Cardiac muscle cell (in vitro differentiated cells and primary cell): ENCODE measurements at places on chromosomes 3 and 15. TPM values are rescaled to one million over a fixed set of nuclear protein-coding genes. Genes with fewer than 3 reads are reported as not detected.
A peak's percentile ranks its signal among the peaks of the same experiment; 100 is the strongest.

GRCh38 chr3:129039271-129040038 lies 21.1 kb upstream of the GP9 start:
- H3K36me3 ChIP-seq: no peaks in the 10 kb centered on the region
- DNase-seq: no peak
- no peak overlapping the region for H3K4me3 ChIP-seq
- no peak overlapping the region for H3K27ac ChIP-seq
- H3K4me1 ChIP-seq: no peaks in the 10 kb centered on the region
- no peaks in the 10 kb centered on the region for H3K27me3 ChIP-seq

DNA sequence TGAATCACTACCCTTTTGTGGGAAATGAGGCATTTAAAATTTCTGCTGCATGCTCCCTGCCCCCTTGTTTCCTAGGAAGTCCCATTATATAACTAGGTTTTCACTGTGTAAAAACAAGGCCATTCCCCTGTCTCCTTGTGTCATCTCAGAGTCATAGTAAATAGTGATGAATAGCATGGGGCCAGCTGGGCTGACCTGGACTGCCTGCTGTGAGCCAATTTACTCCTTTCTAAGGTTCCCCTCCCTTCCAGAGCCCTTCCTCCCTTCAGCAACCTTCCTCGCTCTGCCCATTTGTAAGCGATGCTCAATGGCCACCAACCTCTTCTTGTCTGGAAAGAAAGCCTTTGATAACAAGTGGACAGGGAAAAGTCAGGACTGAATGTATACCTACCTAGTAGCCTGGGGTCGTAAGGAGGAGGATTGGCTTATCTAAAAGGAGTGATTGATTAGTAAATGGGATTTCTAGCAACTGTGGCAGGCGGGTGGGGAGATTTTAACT lies 11.7 kb downstream of the ITGA11 start:
- no peaks in the 10 kb centered on the region for H3K27me3 ChIP-seq
- no peaks in the 10 kb centered on the region for H3K4me1 ChIP-seq
- no peak overlapping the region for H3K27ac ChIP-seq
- DNase-seq: no peak
- H3K4me3 ChIP-seq: no peak overlapping the region

- no peaks in the 10 kb centered on the region for H3K27me3 ChIP-seq
- H3K27ac ChIP-seq: no peak overlapping the region
- peak; percentile 2 for DNase-seq
- no peaks in the 10 kb centered on the region for H3K36me3 ChIP-seq
- H3K4me3 ChIP-seq: no peak overlapping the region
These were observed 125.1 kb downstream of the GABRG3 start for GRCh38 chr15:27095886-27096624.

DNA sequence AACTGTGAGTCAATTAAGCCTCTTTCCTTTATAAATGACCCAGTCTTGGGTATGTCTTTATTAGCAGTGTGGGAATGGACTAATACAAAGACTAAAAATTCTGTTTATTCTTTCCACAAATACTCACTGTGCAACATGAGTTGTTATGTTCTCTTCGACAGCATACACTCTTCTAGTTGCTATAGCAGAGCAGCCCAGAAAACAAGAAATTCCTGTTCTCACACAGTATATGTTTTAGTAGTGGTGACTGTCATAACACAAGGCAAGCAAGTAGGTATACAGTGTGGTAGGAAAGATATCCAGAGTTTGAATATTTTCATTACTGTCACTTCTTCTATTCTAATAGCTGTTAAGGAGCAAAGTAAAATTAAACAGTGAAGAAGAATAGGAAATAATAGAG lies 453.3 kb downstream of the ROBO1 start:
- H3K27me3 ChIP-seq: no peaks in the 10 kb centered on the region
- DNase-seq: no peak
- H3K4me3 ChIP-seq: no peak overlapping the region
- H3K4me1 ChIP-seq: peaks cover 11% of the 10 kb centered on the region
- no peaks in the 10 kb centered on the region for H3K36me3 ChIP-seq

DNA sequence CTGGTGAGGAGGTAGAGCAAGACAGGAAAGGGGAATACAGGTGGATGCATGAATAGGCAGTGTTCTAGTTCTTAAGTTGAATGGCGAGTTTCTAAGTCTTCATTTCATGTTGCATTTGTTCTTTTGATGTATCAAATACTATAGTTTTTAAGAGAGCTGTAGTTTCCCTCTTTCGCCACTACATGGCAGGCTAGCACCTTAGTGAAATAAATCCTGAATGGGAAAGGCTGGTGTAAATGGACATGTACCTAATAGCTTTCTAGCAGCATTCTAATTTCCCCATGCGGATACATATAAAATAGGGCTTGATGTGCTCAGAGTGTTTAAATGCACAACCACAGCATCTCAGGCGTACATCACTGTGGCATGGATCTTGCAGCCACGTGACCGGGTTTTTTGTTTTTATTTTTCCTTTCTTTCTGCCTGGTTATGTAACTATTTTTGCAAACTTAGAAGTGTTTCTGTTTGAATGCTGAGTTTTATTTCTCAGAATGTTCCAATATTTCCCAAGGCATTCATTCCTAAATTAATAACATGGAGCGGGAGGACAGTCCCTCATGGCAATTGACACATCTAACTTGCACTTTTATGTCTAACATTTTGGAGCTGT lies 23.5 kb upstream of the CLN6 start:
- H3K4me1 ChIP-seq: peaks cover 4% of the 10 kb centered on the region
- no peak overlapping the region for H3K4me3 ChIP-seq
- no peak overlapping the region for H3K27ac ChIP-seq
- H3K27me3 ChIP-seq: no peaks in the 10 kb centered on the region

- no peak overlapping the region for H3K4me3 ChIP-seq
- no peaks in the 10 kb centered on the region for H3K27me3 ChIP-seq
- DNase-seq: no peak
- H3K36me3 ChIP-seq: no peaks in the 10 kb centered on the region
- no peak overlapping the region for H3K27ac ChIP-seq
These were observed 124.0 kb upstream of the PLXNA1 start for GRCh38 chr3:126858887-126859286.

GRCh38 chr15:87871731-87872320 lies 384.7 kb downstream of the NTRK3 start:
- no peaks in the 10 kb centered on the region for H3K27me3 ChIP-seq
- H3K4me1 ChIP-seq: peaks cover 9% of the 10 kb centered on the region
- no peak for DNase-seq
- no peaks in the 10 kb centered on the region for H3K36me3 ChIP-seq
- no peak overlapping the region for H3K27ac ChIP-seq

- H3K4me3 ChIP-seq: no peak overlapping the region
- H3K4me1 ChIP-seq: no peaks in the 10 kb centered on the region
- no peaks in the 10 kb centered on the region for H3K36me3 ChIP-seq
These were observed 226.8 kb downstream of the PLCL2 start for GRCh38 chr3:17111586-17111985.

GRCh38 chr15:85504749-85505676 lies 124.6 kb downstream of the AKAP13 start:
- peak; percentile 85 for DNase-seq
- H3K4me3 ChIP-seq: no peak overlapping the region
- H3K27ac ChIP-seq: peak overlapping the region; percentile 78
- no peaks in the 10 kb centered on the region for H3K36me3 ChIP-seq
- H3K4me1 ChIP-seq: peaks cover 61% of the 10 kb centered on the region

DNA sequence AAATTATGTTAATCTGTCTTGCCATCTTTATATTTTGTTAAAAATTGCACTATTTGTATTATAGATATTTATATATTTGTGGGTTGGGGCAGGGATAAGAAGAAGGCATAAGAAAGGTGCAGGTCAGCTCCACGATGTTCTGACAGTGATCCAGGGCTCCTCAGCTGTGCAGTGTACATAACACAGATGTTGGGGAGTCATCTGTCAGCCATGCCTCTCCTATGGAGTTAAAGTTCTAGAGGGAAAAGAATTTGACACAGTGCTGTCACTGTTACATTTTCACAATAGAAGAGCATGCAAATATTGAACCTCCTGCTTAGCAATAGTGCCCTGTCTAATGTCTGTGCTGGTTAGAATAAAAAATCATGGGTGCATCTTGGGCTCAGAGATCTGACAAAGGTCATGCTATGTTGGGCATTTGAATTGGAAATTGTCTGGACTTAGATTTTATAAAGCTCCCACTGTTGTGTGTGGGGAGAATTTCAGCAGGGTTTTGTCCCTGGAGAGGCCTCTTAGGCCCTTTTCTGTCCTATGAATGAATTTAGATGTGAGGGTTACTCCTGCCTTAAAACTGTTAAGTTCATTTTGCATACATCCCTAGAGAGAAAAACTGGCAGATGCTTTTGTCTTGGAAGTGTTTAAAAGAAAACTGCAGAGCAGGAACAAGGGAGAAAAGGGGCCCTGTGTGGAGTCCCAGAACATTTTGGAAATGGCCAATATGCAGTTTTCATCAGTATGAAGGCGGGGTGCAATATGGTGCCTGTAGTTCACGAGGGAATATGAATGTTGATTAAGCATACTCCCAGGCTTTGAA lies 20.4 kb downstream of the CDIN1 start:
- peaks cover 89% of the 10 kb centered on the region for H3K4me1 ChIP-seq
- no peaks in the 10 kb centered on the region for H3K27me3 ChIP-seq
- DNase-seq: no peak
- no peaks in the 10 kb centered on the region for H3K36me3 ChIP-seq
- peak overlapping the region; percentile 89 for H3K27ac ChIP-seq

- H3K27ac ChIP-seq: no peak overlapping the region
- H3K4me3 ChIP-seq: no peak overlapping the region
- H3K4me1 ChIP-seq: peaks cover 8% of the 10 kb centered on the region
- H3K36me3 ChIP-seq: no peaks in the 10 kb centered on the region
These were observed 33.3 kb downstream of the ZMAT3 start for GRCh38 chr3:179038216-179038898.

- H3K4me1 ChIP-seq: peaks cover 15% of the 10 kb centered on the region
- no peak overlapping the region for H3K4me3 ChIP-seq
- no peak for DNase-seq
- H3K36me3 ChIP-seq: no peaks in the 10 kb centered on the region
- no peak overlapping the region for H3K27ac ChIP-seq
- H3K27me3 ChIP-seq: no peaks in the 10 kb centered on the region
These were observed 99.7 kb downstream of the ADCY5 start for GRCh38 chr3:123349201-123349535.

DNA sequence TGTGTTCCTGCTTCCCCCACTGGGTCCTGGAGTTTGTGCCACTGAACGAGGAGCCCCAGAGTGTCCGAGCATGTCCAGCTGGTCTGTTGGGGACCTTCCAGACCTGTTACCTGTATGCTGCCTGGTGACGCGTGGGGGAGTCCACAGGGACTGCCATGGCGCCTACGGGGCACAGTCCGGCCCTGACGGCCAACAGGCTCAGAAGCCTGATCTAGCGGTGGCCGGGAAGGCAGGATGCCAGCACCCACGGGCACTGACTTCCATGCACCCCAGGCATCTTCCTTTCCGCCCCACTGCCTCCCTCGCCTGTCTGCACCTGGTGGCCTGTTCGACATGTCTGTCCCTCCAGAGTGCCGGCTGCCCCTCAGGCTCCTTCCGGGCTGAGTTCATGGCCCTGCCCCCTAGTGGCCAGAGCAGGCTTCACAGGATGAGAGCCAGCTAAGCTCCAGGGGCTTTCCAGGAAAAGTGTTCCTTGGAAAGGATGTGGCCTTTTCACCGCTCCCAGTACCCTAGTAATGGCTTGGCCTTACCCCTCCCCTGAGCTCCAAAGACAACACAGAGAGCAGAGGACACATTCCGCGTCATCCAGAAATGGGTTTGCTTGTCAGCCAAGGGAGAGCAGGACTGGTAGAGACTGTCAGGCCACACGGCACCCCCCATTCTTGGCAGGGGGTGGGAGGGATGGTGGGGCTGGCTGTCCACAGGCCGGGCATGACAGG lies 35.7 kb downstream of the NGRN start:
- no peak overlapping the region for H3K4me3 ChIP-seq
- no peak overlapping the region for H3K27ac ChIP-seq
- H3K27me3 ChIP-seq: no peaks in the 10 kb centered on the region
- no peaks in the 10 kb centered on the region for H3K36me3 ChIP-seq

GRCh38 chr15:59013246-59013873 lies 25.9 kb downstream of the RNF111 start:
- no peaks in the 10 kb centered on the region for H3K4me1 ChIP-seq
- H3K27ac ChIP-seq: peak overlapping the region; percentile 34
- H3K27me3 ChIP-seq: no peaks in the 10 kb centered on the region
- no peak for DNase-seq

DNA sequence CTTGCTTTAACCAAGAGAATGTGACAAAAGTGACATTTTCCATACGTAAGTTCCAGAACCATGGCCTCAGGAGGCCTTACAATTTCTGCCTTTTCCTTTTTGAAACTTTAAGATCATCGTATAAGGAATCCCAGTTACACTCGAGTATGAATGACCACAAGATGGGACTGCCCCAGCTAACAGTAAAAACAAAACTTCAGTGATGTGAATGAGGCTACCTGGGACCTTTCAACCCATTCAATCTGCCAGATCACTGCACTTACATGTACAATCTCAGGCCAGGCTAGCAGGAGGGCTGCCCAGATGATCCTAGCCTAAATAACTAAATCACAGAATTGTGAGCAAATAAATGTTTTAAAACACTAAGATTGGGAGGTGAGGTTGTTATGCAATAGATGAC lies 328.8 kb downstream of the CNTN6 start:
- no peaks in the 10 kb centered on the region for H3K4me1 ChIP-seq
- H3K4me3 ChIP-seq: no peak overlapping the region
- no peaks in the 10 kb centered on the region for H3K27me3 ChIP-seq
- H3K36me3 ChIP-seq: no peaks in the 10 kb centered on the region
- no peak for DNase-seq

- no peaks in the 10 kb centered on the region for H3K36me3 ChIP-seq
- no peaks in the 10 kb centered on the region for H3K4me1 ChIP-seq
- H3K27me3 ChIP-seq: no peaks in the 10 kb centered on the region
- H3K27ac ChIP-seq: no peak overlapping the region
- no peak for DNase-seq
These were observed 44.2 kb upstream of the GOLIM4 start for GRCh38 chr3:168139947-168140346.

The NCBP2 gene
- total RNA-seq: 51.8 and 52.9 TPM in 2 replicates

The ARL14 gene
- total RNA-seq: not detected in 2 replicates

The MRAS gene
- total RNA-seq: 68.6 and 92.6 TPM in 2 replicates

The KNG1 gene
- total RNA-seq: not detected in 2 replicates

The OSTN gene
- 0.06 TPM in 1 of 2 replicates, not detected in the other for total RNA-seq
